ENCODE measurements at places on chromosomes 11 and 22.

DNA sequence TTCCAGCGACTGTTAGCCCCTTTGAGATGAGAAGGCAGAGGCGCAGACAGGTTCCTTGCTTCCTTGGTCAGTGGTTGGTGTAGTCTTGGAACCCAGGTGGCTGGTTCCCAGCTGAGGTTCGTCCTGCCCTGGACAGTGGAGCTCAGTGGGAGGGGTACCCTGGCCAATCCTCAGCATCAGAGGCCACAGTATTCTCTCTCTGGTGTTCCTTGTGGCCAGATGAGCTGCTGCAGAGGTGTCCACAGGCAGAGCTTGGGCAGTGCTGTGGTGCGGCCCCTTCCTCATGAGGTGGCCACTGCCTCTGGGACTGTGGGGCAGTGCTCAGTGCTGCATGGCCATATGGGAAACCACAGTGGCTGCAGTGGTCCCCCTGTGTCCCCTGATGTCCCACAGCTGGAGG lies 61.8 kb downstream of the CTTN start:
- no peak for DNase-seq

DNA sequence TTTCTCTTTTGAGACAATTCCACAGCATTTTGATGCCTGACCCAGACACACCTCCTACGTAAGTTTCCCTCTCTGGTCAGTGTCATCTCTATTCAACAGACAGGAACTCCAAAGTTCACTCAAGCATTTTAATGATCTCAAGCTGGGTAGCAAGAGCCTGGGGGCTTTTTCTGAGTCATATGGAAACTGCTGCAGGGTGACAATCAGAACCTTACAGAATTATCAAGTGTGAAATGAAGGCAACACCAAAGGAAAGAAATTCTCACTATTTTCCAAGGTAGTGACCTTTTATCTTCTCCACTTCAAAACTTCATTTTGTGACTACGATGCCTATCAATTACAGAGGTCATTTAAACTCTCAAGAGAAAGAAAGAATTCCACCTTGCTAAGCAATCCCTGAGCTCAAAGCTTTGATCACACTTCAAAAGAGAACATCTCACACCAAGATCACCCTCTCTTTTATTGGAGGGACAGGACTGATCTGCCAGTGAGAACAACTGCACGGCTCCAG lies 229.0 kb upstream of the ZC3H12C start:
- DNase-seq: peak; percentile 10

DNA sequence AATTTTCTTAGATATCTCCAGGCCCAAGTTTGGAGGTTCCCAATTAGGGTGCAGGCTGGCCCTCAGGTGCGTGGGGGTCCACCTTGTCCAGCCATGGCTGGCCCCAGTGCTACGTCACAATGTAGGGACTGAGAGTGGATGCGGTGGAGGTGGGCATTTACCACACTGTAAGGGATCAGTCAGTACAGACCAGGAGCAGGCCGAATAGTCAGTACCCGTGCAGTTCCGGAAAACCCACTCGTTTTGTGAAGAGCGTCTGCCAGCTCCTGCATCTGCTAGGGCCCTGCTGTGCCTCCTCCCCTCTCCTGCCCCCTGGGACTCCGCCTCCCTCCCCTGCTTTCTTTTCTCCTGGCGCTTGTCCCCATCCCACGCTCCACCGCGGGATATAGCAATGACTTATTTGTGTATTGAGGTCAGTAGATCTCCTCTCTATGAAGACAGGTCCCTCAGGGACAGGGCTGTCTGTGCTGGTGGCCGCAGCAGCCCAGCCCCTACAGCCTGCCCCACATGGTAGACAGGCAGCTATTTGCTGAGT lies 50.4 kb upstream of the SEPTIN5 start:
- DNase-seq: no peak

DNA sequence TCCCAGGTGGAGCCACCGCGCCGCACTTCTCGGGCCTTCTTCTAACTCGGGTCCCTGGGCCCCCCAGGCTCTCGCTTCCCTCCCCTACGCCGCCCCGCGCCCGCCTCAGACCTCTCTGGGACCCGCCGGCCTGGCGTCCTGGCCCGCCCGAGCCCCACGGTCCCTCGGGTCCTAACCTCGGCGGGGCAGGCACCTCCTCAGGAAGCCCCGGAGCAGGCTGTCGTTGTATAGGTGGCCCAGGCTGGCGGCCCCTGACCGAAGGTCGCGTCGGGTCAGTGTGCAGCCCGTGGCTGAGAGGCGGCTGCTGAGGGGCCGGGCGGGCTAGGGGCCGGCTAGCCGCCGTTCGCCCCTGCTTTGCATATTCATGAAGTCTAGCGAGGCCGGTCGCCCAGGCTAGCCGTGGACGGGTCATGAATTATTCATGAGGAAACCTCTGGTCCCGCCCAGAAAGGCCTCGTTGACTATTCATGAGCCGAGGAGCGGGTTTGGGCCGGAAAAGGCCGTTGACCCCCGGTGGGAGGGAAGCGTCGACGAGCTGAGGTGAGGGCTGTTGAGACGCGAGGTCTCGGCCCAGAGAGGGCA lies at the start of gene HORMAD2:
Gene HORMAD2 (plus strand): TSS at position 513 of the 582 bp plus-strand sequence. CDS start 13,489 bp downstream, outside the sequence.
- no peak for DNase-seq

- peak; percentile 84 for DNase-seq
Measured at GRCh38 chr11:60193687-60194433, 11.0 kb upstream of the MS4A6A start.

- DNase-seq: no peak
Measured at GRCh38 chr11:44600839-44601383, 35.4 kb downstream of the CD82 start.

DNA sequence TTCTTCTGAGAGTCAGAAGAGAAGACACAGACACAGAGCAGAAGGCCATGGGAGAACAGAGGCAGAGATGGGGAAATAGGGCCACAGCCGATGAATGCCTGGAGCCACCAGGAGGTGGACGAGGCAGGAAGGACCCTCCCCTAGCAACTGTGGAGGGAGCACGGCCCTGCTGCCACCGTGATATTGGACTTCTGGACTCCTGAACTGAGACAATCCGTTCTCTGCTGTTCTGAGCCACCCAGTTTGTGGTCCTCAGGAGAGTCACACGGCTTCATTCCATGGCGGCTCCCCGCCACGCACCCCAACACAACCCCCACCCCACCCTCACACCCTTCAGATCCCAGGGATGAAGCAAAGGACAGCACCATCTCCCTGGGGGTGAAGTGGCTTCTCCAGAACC lies 338.1 kb downstream of the CTTN start:
- DNase-seq: no peak

DNA sequence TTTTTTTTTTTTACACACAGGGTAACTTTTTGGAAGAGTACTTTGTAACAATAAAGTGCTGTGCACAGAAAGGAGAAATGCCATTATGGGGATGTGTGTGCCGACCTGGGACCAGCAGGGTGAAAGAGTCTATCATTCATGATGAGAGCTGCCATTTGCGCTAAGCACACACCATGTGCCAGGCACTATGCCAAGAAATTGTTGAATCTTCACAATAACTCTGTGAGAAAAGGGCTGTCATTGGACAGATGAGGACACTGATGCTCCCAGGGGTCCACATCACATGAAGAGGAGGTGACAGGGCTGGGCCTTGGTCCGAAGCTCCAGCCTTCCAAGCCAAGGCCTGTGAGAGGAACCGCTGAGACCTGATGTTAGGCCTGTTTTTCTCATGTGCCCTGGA lies 5.6 kb downstream of the DUSP18 start:
- DNase-seq: no peak

GRCh38 chr22:23984430-23984829 lies 4.5 kb downstream of the GSTT2 start:
- peak; percentile 62 for DNase-seq

GRCh38 chr11:68457898-68458249 lies 2.7 kb upstream of the PPP6R3 start:
- DNase-seq: no peak

- DNase-seq: no peak
Measured at GRCh38 chr11:91804042-91804441, 420.6 kb upstream of the FAT3 start.

DNA sequence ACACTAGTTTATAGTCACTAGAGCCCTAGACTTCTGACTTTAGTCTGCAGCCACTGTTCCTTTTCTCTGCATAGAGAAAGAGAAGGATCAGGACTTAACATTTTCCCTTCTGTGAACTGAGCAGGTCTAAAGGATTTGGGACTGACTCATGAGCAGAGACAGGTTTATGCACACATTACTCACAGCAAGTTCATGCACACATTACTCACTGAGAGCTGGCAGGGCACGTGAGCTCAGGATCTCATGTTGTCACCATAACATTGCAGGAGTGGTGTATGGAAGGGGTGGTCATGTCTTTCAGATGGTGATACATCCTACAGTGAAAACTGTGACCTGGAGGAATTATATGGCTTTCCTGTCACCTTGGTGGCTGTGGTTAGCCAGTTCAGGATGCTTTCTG lies 56.4 kb downstream of the CEP164 start:
- DNase-seq: no peak

DNA sequence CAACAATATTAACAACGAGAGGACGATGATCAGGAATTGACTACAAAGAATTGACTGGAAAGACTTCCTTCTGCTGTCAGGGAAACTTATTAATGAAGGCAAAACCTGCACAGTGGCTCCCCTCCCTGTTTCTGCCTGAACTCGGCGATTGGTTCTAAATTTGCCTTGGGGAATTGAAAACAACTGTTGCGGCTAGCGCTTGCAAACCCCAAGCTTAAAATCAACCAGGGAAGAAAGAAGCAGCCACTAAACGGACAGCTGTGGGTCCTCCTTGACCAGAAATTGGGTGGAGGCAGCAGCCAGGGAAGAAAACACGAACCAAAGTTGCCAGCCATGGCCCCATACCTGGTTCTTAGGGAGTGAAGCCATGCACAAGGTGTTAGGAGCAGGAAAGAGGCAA lies 383.5 kb upstream of the CADM1 start:
- no peak for DNase-seq

GRCh38 chr11:45319077-45319476 lies 32.9 kb upstream of the SYT13 start:
- DNase-seq: no peak

- no peak for DNase-seq
Measured at GRCh38 chr11:72594493-72595291, 79.5 kb downstream of the PDE2A start.

GRCh38 chr11:21866781-21867180 lies 326.1 kb upstream of the ANO5 start:
- no peak for DNase-seq

DNA sequence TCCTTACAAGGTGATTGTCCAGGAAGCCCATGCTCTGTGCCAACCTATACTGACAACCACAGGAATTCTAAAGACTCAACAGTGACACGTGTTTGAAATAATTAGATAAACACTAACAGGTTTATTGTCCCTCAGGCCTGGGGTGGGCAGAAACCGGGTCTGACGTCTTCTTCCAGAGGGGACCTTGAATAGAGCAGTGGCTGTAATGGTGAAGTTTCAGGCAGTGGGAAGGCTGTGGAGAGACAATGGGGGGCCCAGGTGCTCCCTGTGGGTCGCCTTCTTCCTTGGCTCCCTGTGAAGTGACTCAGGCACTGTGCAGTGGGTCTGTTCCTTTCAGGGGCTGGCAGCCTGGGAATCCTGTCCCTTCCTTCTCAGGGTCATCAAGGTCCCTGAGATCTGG lies 54.6 kb downstream of the OTOG start:
- DNase-seq: no peak

DNA sequence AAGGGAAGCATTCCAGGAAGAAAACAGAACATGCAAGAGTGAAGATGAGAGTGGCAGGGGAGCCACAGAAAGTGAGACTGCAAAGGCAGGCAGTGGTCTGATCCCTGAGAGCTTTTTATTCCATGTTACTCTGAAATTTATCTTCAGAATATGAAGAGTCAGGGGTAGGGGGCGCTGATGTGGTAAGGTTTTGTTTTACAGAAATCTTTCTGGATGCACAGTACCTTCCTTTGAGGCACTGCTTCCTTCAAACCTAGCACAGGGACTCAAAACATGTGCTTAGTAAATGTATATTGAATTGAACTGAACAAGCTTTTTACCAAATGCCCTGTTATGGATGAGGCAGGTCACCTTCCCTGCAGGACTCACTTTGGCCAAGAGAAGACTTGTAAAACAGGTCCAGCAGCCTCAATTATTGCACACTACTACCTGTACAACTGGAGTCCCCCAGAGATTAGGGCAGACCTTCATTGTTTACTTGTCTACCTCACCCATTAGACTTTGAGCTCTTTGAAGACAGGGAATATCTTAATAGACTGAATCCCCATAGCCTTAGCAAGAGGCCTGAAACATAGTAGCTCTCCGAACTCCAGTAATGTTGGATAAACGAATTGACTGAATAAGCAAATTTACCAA lies 2.2 kb downstream of the PAK1 start:
- peak; percentile 20 for DNase-seq

- DNase-seq: no peak
Measured at GRCh38 chr22:18979957-18980356, 43.9 kb upstream of the PRODH start.

GRCh38 chr22:36065775-36066544 lies 37.3 kb upstream of the RBFOX2 start:
- peak; percentile 73 for DNase-seq

DNA sequence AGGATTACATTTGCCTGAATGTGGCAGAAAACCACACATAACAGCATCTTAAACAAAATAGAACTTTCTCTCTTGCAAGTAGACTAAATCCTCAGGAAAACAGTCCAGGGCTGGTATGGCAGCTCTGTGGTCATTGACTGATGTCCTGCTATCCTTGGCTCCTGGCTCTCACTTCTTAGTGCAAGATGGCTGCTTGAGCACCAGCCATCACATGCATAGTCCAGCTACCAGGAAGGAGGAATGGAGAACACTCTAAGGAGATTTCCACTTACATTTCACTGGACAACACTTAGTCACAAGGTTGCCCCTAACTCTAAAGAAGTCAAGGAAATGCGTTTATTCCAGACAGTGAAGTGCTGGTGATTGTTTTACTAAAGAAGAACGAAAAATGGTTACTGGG lies 13.6 kb downstream of the RIBC2 start:
- no peak for DNase-seq

- DNase-seq: no peak
Measured at GRCh38 chr11:100340466-100341319, 346.4 kb upstream of the ARHGAP42 start.

DNA sequence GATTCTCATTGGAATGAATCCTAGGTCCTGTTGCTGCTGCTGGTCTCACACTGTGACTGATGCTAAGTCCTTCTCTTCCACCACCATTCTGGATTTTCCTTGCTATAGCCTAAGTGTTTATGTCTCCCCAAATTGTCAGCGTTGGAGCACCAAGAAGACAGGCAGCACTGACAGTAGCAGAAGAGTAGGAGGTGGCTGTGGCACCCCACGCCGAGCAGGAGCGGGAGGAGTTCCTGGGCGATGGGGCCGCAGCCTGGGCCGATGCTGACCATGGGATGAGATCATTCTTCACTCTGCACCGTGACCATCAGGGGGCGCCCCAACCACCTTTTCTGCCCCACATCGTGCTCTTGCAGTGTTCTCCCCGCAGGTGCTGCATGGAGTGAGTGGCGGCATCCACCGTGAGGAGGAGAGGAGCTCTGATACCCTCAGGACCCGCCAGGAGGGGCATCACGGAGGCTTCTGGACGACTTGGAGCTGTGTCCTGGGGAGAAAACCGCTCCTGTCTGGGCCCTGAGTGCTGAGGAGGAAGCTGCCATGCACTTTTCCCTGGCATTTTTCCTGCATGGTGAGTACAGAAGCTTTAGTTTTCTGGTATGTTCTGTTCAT lies 57.0 kb downstream of the LRRC74B start:
- DNase-seq: peak; percentile 85
